Right ventricle myocardium inferior (tissue), 1 donor: ENCODE measurements at places on chromosomes 2 and 18. TPM values are rescaled to one million over a fixed set of nuclear protein-coding genes. Genes with fewer than 3 reads are reported as not detected.

Gene CCDC141
- total RNA-seq = 116 TPM

Gene SIX3
- not detected for total RNA-seq

Gene CTAGE1
- not detected for total RNA-seq

Gene EPAS1
- 205 TPM for total RNA-seq

Gene ZNF513
- 6.8 TPM for total RNA-seq

Gene PRKCE
- 17.8 TPM for total RNA-seq

Gene COLEC11
- total RNA-seq = 1.9 TPM

Gene ZNF397
- total RNA-seq = 15.5 TPM

Gene OR6B2
- total RNA-seq = not detected

Gene CHMP1B
- total RNA-seq = 28.6 TPM

Gene TPO
- total RNA-seq = 5.2 TPM

Gene TRIM43
- total RNA-seq = not detected

Gene PSMA8
- total RNA-seq = 0.14 TPM

Gene FTCDNL1
- total RNA-seq = 3.0 TPM

Gene IL36G
- not detected for total RNA-seq

Gene AGPS
- total RNA-seq = 32.3 TPM

Gene FHOD3
- total RNA-seq = 350 TPM

Gene REG3G
- not detected for total RNA-seq
